NCI-H460 (cell line): ENCODE measurements at places on chromosomes 4 and X. TPM values are rescaled to one million over a fixed set of nuclear protein-coding genes. Genes with fewer than 3 reads are reported as not detected.

The MAGEC1 gene
- not detected in 2 replicates for total RNA-seq

The OSTC gene
- 143 and 152 TPM in 2 replicates for total RNA-seq

The BEX3 gene
- total RNA-seq = 310 and 362 TPM in 2 replicates

The NFKB1 gene
- 23.9 and 26.2 TPM in 2 replicates for total RNA-seq

The RGN gene
- total RNA-seq = not detected in 2 replicates

The PRDM8 gene
- 10.2 and 10.4 TPM in 2 replicates for total RNA-seq

The PCYT1B gene
- 0.29 and 0.40 TPM in 2 replicates for total RNA-seq

The HTRA3 gene
- total RNA-seq = not detected in 2 replicates

The HSD17B13 gene
- 0.17 and 0.20 TPM in 2 replicates for total RNA-seq

The HSFX1 gene
- total RNA-seq = 0.20 TPM in 1 of 2 replicates, not detected in the other

The CPEB2 gene
- total RNA-seq = 5.8 and 6.2 TPM in 2 replicates

The SLC7A11 gene
- 208 and 225 TPM in 2 replicates for total RNA-seq

The GPR101 gene
- not detected in 2 replicates for total RNA-seq

The MAGEA4 gene
- total RNA-seq = not detected in 2 replicates

The PFKFB1 gene
- total RNA-seq = 0.35 TPM in 1 of 2 replicates, not detected in the other

The SHROOM2 gene
- 0.12 and 0.17 TPM in 2 replicates for total RNA-seq

The C1QTNF7 gene
- total RNA-seq = not detected in 2 replicates

The C4orf33 gene
- 10.7 and 13.9 TPM in 2 replicates for total RNA-seq

The VCX3B gene
- total RNA-seq = not detected in 2 replicates

The EPHA5 gene
- total RNA-seq = 21.5 and 21.7 TPM in 2 replicates

The SOX3 gene
- total RNA-seq = not detected in 2 replicates

The F8A2 gene
- not detected in 2 replicates for total RNA-seq

The GLOD5 gene
- total RNA-seq = not detected in 2 replicates

The NCAPG gene
- total RNA-seq = 44.1 and 44.2 TPM in 2 replicates

The UGT2B15 gene
- not detected in 2 replicates for total RNA-seq

The GCNA gene
- total RNA-seq = 3.6 and 5.3 TPM in 2 replicates

The PABPC1L2B gene
- not detected in 2 replicates for total RNA-seq

The PGAM4 gene
- 0.22 TPM in 1 of 2 replicates, not detected in the other for total RNA-seq

The CLDN34 gene
- not detected in 2 replicates for total RNA-seq

The TMEM31 gene
- not detected in 2 replicates for total RNA-seq

The PRRG1 gene
- total RNA-seq = 18.9 and 23.1 TPM in 2 replicates

The CTAG1A gene
- total RNA-seq = not detected in 2 replicates

The PRR27 gene
- not detected in 2 replicates for total RNA-seq

The UCP1 gene
- not detected in 2 replicates for total RNA-seq

The FOXR2 gene
- total RNA-seq = not detected in 2 replicates

The WFS1 gene
- total RNA-seq = 4.5 and 4.6 TPM in 2 replicates

The ZNF674 gene
- total RNA-seq = 7.8 and 8.3 TPM in 2 replicates

The CACNA1F gene
- total RNA-seq = 0.05 TPM in 1 of 2 replicates, not detected in the other

The CYBB gene
- total RNA-seq = not detected in 2 replicates

The NAT8L gene
- total RNA-seq = 7.1 and 7.7 TPM in 2 replicates

The RASGEF1B gene
- total RNA-seq = 0.15 TPM in 1 of 2 replicates, not detected in the other

The SLC10A4 gene
- 2.1 and 2.6 TPM in 2 replicates for total RNA-seq

The IL1RAPL2 gene
- total RNA-seq = 0.07 TPM in 1 of 2 replicates, not detected in the other

The CNKSR2 gene
- 13.0 and 14.9 TPM in 2 replicates for total RNA-seq
